ENCODE measurements at places on chromosomes 1 and 21.

DNA sequence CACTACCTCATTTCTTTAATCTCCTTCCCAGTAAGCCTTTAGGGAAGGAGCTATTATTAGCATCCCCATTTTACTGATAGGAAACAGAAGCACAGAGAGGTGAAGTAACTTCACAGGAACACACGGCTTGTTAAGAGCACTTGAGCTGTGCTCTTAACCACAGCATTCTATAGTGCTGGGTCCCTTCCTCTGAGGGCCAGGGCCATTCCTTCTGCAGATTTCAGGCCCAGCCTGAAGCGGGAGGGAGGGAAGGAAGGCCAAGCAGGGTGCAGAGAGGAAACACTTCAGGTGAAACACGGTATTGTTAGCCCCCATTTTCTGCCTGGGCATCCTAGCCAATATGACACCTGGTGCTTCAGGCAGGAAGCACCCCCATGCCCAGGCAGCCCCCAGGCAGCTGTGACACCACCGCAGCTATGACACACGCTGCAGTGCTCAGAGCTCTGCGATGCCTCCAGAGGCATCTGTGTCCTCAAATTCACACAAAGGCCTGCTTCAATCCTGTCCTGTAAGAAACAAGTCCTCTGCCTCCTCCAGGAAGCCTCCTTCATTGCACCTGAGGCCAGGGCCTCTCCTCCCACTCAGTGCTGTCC lies 4.5 kb upstream of the EXTL1 start:
- no peak for DNase-seq

DNA sequence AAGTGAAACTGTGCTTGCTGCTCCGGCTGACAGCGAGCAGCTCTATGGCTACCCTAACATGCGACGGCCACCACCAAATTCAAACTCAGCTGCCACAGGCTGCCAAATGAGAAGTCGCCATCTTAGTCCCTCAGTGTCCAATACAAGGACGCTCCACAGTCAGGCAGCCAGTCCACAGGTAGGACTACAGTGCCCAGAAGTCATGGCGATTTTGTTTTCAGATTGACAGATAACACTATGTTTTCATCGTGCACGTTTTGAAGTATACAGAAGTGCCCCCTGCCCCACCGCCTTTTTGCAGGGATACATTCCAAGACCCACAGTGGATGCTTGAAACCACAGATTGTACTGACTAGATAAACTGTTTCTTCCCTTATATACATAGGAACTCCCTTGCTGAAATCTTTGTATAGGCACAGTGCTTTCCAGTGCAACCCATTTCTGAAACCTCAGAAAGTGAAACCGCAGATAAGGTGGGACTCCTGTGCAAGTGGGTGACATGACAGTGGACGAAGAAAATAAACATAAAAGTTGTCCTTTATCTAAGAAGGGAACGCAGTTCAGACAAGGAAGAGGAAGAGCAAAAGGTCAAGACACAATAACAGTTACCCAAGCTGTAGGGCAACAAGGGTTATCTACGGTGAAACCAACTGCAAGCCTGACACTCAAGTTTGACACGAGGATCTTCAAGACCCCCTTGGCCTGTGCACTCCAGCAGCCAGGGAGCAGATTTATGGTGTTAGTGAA lies 52.2 kb downstream of the STX6 start:
- DNase-seq: no peak

DNA sequence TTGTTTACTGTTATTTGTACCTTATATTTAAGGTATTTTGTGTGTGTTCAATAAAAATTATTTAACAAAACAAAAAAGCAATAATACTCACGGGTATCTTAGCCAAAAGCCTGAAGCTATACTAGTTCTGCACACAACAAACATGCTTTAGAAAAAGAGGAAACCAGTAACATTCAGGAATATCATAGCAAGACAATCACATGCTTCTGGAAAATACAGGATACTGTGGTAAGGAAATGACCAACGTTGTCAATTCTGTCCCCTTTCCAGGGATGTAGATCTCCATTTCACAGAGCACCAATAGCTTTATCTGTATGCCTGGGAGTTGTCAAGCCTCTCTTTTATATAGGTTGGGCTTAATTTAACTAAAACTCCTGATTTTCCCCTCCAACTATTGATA lies 288.4 kb downstream of the SMYD3 start:
- DNase-seq: no peak

DNA sequence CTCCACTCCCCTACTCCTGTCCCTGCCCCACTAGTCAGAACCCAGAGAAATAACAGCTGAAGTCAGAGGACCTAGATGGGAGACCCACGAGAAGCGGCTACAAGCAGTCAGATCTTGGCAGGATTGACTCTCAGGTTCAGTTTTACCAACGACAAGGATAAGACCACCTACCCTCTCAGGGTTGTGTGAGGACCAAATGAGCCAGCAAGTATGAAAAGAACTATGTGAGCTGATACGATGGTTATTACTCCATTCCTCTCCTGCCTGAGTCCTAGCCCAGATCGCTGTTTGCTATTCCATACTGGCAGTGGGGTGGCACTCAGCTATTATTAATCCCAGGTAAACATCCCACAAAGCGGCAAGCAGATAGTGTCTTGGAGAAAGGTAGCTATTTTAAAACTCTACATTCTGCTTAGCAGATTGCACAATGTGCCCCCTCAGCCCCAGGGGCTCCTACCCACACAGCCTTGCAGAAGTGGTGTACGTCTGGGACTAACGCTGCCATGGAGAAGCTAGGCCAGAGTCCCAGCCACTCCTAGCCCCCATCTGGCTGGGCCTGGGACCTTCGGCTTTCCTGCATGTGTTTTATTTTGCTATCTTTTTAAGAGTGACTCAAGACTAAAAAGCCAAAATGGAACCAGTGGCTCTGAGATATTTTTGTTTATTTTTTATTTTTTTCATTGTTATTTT lies 58.9 kb downstream of the CD46 start:
- DNase-seq: no peak

DNA sequence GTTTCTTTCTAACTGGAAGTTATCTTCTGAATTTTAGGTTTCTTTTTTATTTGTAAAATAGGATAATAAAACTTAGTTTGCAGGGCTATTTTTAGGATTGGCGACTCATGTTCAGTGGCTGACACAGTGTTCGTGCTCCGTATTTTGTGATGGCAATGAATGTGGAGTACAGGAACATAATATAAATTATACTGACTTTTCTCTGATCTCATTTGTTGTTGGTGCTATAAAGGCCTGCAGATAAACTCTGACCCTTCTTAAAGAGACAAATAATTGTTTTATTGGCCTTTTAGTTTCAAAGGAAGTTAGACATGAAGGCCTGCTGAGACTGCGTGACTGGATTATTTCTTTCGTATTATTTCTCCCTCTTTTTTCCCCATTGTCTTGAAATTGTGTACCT lies 339.6 kb downstream of the PDE4B start:
- DNase-seq: no peak

DNA sequence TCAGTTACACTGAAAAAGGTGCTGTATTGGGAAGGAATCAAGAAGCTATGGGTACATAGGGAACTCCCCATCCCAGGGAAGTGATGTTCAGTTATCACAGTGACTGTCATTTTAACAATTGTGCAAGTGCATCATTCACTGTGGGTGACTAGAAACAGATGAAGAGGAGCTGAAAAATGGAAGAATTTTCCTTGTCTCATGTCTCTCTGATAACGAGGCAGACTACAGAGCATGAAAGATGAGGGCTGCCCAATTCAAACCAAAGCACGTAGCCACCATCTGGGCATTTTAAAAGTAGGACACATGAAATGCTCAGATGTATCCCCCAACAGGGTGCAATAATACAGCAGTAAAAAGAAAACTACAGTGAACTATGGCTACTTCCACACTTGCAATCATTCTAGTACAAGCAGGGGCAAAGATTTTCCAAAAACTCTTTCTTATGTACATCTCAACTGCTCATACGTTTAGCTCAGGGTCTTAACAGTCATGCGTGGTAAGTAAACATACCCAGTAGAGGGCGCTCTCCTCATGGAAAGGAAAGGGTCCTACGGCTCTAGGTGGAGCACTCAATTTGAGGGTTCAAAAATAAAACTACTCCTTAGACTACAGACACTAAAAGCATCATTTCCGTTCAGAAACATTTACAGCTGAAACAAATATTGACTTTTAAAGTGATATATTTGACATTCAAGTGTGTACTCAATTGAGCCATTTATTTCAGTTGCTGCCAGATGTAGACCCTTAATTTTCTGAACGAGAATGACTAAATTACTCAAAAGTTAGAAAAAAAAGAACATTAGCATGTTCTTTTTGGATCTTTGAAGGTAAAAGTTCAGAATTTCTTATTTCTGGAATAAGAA lies 143.2 kb downstream of the KCTD3 start:
- no peak for DNase-seq

GRCh38 chr21:38979271-38980121 lies 173.8 kb downstream of the ETS2 start:
- no peak for DNase-seq

- DNase-seq: no peak
Measured at GRCh38 chr1:66223681-66224080, 310.3 kb upstream of the SGIP1 start.

GRCh38 chr1:54168206-54168965 lies 15.6 kb upstream of the CDCP2 start:
- DNase-seq: no peak

GRCh38 chr1:65355031-65355712 lies 45.8 kb downstream of the DNAJC6 start:
- DNase-seq: no peak

DNA sequence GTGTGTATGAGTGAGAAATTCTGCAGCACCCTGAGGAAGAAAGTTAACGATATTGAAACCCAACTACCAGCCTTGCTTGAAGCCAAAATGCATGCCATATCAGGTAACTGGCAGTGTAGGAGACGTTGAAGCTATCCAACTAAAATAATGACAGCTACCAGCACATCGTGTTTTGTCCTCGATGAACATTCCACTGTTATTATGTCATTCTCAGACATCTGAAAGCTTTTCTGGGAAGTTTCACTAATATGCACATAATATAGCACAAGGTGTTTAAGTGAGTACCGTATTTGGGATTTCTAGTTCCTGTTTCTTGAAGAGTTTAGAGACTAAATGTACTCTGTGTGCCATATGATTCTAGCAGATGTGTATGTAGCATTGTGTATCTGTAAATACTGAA lies 173.5 kb downstream of the DISC1 start:
- DNase-seq: no peak

DNA sequence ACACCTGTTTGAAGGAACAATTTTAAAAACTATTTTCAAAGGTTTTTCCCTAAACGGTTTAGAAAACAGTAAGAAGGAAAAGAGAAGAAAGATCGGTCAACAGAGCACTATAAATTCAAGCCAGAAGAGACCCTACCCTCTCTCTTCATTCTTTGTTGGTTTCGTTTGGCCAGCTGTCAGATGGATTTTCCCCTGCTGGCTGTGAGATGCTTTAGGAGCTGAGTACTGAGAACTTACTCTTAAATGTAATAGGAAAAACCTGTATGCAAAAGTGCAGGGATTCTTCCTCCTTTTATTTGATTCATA lies 1.3 kb upstream of the TXNIP start:
- no peak for DNase-seq

- no peak for DNase-seq
Measured at GRCh38 chr1:61192663-61193330, 110.4 kb downstream of the NFIA start.

GRCh38 chr1:234529950-234530237 lies 50.9 kb upstream of the TARBP1 start:
- DNase-seq: no peak

GRCh38 chr1:234598974-234599616 lies 10.9 kb downstream of the IRF2BP2 start:
- DNase-seq: no peak

- DNase-seq: no peak
Measured at GRCh38 chr1:235127203-235127602, 1.4 kb downstream of the TOMM20 start.

DNA sequence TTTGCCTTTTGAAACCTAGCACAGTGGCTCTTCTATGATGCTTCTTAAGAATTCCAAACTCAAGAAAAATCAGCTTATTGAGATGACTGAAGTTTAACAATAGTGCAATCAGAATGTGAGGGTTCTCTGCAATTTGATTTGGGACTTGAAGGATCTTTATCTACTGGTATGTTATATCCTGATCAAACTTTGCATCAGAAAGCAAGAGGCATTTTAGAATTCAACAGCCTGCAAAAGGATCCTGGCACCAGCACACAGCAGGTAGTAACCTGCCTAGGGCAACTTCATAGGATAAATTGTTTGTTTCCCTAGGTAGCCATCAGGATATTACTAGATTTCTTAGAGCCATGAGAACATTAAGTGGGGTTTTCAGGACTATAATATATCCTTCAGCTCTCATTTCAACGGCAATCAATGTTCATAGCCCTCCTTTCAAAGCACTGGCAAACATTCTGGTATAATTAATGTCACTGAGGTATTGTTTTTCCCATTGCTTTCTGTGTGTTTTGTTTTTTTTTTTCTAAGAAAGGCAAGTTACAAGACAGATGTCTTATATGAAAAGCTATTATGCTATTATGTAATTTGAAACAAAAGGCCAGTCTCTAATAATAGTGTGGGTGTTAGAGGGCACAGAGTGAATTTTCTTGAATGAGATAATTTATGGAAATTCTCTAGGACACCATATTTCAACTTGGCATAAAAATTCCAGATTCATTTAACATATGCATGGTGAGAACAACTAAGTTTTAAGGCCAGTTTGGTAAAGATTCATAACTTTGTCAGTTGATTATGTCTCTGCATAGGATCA lies 34.5 kb downstream of the NTNG1 start:
- no peak for DNase-seq

DNA sequence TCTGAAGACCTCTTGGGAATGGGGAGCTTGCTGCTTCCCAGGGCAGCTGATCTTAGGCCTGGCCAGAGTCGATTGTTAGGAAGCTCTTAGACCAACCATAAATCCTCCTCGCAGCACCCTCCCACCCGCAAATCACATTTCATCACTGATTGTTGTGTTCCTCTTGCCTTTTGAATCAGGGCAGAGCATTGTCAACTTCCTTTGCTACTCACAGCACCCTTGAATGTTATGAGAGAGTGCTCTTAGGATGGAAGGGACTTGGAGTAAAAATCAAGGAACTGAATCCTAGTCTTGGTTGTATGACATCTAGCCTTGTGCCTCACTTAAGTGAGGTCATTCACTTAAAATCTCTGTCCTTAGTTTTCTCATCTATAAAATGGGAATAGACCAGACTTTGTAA lies 3.0 kb downstream of the VASH2 start:
- DNase-seq: no peak

- DNase-seq: no peak
Measured at GRCh38 chr21:32940079-32941014, 85.4 kb upstream of the OLIG2 start.

DNA sequence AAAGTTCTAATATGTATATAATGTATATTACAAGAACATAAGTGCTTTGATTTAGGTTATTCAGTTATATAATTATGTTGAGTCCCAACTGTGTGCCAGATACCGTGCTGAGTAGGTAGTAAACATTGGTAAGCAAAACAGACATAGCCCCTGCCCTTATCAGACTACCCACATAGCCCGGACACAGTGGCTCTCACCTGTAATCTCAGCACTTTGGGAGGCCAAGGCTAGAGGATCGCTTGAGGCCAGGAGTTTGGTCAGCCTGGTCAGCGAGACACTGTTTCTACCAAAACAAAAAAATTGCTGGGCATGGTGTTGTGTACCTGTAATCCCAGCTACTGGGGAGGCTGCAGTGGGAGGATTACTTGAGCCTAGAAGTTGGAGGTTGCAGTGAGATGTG lies 30.7 kb downstream of the RNF11 start:
- no peak for DNase-seq

Data from activated naive CD4-positive, alpha-beta T cell (primary cell).